ENCODE measurements at places on chromosomes 6 and 20.

DNA sequence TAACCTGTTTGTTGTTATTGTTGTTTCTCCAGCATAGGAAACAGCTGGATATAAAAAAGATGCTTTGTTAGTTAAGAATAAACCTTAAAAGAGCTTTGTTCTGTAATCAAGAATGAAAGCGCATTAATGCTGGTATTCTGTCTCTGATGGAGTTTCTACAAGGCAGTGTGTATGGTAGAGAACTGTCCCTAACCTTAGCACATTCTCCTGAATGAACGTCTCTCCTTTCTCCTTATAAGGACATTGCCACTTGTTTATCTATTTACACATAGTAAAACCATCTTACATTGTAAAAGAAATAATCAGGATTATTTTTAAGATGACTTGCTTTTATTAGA lies 33.8 kb upstream of the LCA5 start:
- DNase-seq = no peak

DNA sequence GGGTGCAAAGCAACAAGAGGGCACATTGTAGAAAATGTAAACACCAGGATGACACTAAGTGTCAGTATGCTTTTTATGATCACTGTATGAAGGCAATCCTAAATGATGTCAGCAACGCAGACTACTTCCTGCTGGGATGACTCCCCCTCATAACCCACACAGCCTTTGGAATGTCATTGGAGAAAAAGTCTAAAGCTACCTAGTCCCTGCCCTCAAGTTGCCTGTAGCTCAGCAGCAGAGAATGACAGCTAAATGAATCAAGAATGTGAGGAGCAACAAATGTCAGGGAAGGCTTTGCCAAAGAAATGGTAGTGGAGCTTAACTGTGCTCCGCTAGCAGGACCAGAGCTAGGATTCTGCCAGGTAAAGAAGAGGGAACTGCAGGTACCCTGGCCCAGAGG lies 555.6 kb downstream of the CD83 start:
- no peak for DNase-seq

GRCh38 chr6:72770959-72771358 lies 149.1 kb downstream of the KCNQ5 start:
- no peak for DNase-seq

DNA sequence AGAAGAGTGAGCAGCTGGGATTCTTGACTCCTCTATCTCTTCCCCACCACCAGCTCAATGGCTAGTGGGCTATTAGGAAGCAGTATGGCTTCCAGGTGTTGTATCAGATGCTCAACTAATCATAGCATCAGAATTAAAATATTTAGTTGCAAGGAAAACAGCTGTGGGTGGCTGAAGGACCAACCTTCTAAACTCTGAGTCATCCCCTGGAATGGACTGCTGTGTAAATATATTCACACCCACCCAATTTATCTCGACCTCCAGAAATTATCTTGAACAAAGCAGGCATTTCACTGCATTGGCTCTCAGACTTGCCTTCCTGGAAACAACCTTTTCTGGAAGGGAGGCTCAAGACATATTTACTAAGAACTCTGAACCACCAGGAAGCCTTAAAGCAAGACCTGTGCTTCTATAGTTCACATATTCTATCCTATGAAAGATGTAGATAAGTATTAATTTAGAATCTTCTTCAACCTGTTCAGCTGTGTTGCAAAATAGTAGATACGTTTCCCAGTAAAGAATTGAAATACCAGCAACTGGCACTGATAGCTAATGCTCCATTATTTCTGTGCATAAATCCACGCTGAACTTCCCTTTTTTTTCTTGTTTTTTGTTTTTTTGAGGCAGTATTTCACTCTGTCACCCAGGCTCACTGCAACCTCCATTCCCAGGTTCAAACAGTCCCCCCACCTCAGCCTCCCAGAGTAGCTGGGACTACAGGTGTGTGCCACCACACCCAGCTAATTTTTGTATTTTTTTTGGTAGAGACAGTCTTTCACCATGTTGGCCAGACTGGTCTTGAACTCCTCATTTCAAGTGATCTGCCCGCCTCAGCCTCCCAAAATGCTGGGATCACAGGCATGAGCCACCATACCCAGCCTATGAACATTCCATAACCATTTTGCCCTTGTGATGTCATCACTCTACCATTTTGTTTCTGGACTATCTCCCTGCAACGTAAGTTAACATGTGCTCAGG lies 56.9 kb upstream of the CD2AP start:
- DNase-seq = peak; percentile 9

DNA sequence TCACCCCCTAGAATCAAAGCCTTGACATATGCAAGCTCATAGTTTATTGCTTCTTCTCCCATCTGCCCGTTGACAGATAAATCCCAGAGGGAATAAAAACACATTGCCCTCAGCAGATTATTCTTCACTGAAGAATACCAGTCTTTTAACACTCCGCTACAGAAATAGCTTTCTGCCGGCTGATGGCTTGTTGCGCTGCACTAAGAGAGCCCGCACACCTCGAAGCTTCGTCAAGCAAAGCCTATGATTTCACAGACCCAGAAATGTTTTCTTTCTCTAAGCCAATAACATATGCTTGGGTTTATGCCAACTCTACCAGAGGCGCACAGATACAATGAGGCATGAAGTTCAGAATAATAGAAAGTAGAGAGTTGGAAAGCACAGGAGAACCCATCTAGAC lies 208.9 kb upstream of the FOXQ1 start:
- no peak for DNase-seq

DNA sequence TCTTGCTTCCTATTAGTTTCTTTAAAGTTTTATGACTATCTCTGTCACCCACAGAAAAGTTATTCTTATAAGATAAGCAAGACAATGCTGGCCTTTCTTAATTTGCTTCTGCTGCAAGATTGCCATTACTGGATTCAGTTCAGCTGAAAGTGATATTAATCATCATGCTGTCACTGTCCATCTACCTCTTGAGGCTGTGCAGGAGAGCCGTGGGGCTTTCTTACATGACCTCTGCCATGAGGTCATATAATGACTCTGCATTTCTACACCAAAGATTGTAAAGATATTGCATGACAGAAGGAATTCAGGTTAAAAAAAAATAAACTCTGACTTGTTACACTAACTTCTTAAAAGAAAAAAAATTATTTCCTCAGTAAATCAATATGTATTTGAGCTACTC lies 106.9 kb downstream of the TRDN start:
- DNase-seq = no peak

DNA sequence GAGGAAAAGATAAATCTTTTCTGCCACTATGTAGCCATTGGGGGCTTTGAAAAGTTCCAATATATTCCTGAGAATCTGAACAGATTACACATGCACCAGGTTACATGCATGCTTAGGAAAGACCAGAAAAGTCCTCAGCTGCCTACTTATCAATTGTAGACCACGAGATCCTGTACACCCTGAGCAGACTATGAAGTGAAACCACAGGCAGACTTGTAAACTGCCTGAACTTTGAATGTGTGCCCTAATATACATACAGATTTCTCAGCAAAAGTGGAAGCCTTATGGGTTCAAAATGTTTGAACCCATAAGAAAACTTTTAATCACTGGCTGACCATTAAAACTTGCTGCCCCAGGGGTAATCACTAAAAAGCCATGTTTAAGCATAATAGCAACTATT lies 273.5 kb upstream of the RUNX2 start:
- DNase-seq = no peak

DNA sequence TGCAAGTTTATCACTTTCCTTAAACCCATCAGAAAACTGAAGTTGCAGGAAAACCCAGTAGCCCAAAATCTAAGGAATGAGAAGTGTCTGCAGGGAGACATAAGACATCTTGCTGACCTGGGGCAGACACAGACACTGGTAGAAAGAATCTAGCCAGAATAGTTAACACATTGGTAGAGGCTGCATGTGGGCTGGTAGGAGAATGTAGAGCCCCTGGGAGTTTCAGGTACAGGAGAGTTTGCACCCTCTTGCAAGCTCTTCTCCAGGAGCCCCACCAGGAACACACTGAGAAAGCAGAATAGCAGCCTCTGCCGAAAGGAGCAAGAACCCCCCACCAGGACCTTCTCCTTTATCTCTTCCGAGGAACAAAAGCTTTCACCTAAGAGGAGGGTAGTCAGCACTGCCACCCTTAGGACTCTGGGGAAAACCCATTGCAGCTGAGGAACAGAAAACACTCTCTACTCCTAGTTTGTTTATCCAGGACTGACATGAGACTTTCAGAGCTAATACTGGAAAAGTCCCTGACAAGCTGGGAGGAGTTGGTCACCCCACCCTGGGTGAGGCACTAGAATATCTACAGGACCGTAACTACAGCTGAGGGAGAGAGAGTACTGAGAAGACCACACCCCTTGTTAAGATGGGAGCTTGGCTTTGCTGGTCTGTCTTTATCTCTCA lies 10.5 kb upstream of the OGFRL1 start:
- DNase-seq = no peak

DNA sequence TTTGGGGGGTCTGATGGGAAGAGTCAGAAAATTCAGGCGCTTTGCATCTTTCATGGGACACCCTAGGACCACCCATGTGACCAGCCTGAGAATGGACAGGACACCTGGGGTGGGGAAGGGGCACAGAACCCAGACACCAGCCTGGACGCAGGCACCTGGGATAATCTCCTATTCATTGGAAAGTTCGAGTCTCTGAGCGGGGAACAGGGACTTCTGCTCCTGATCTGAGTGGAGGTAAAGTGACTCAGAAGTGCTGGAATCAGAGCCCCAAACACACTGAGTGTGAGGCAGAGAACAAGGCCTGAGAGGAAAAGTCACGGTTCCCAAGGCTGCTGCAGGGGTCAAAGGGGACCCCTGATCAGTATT lies 1.4 kb downstream of the HLA-B start:
- no peak for DNase-seq

DNA sequence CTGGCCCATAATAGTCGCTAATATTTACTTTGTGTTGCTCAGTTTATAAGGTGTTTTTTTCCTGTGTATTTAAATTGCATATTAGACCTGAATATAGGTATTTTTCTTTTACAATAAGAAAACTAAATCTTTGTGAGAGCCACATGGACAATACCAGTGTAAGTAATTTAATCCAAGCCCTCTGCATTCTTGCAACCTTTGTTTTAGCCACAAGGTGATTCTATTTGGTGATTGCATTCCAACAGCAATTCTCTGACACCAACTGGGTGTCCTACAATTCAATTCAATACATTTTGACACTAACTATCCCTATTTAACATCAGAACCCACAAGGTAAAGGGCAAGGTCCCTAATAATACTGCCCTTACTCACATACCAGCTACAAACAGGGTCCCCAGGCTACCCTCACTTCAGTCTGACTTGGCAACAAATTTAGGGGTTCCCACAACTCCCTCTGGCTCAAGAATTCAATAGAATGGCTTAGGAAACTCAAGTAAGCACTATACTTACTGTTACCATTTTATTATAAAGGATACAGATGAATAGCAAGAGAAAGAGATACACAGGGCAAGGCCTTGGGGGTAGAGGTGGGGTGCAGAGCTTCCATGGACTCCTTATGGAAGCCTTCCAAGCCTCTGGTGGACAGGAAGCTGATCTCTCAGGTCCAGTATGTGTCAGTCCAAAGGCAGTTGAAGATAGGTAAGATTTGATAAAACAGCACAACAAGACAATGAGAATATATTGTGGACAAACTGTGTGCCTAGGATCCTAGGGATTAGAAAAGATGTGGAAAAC lies 169.3 kb downstream of the CD83 start:
- DNase-seq = no peak

DNA sequence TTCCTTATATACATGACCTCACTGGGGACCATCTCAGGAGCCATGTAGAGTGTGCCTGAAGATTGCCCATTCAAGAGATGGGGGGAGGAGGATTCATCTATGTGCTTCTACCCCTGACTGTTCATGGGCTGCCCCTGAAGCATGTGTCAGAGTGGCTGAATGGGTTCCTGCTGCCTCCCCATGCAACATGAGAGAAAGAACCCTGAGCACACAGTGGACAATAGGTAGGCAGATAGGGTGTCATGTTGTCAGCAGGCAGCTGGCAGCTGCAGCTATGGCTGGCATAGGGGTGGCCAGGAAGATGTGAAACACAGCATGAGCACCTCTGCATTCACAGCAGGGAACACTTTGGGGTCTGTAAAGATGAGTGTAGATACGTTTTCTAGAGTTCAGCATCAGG lies 208.4 kb upstream of the CNR1 start:
- DNase-seq = peak; percentile 75

DNA sequence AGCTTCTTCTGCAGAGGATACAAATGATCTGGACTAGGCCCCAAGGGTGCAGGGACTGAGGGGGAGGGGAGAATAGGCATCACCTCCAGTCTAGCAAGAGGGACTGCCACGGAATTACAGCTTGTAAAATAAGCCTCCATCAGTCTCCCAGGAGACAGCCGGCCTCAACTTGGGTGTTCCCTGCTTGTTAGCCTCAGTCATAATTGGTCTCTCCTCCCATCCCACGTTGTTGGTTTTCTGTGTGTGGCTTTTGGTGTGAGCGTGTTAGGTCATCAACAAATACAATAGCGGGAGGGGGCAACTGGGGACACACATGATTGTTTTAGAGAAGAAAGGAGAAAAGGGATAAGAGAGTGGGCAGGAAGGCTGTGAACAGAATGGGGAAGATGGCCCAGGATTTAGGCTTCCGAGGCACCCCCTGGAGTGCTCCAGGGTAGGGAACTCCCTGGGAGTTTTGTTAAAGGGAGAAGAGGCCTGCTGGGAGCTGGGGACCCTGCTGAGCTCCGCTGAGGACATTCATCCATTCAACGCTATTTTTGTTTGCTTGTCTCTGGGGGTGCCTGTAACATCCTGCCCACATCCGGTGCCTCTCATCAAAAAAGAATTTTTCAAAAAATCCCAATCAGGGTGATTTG lies 9.2 kb downstream of the FOXA2 start:
- DNase-seq = peak; percentile 99

- peak; percentile 29 for DNase-seq
Observed at GRCh38 chr6:13927203-13927602, 2.5 kb downstream of the RNF182 start.

DNA sequence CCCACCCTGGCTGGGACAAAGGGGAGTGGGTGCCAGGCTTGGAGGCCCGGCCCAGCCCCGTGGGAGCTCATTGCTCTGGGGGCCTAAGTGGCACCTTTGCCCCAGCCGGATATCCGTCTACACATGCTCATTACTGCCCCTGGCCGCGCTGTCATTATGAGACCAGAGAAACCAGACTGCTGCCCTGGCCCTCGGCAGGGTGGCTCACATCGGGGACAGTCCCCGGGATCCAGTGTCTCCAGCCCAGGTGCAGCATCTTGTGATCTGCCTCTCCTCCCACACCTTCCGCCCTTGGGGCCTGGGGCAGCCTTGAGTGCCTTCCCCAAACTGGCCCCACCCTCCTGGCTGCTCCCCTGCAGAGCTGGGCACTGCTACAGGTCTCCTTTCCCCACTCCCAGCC lies 4.9 kb downstream of the SRMS start:
- DNase-seq = no peak

DNA sequence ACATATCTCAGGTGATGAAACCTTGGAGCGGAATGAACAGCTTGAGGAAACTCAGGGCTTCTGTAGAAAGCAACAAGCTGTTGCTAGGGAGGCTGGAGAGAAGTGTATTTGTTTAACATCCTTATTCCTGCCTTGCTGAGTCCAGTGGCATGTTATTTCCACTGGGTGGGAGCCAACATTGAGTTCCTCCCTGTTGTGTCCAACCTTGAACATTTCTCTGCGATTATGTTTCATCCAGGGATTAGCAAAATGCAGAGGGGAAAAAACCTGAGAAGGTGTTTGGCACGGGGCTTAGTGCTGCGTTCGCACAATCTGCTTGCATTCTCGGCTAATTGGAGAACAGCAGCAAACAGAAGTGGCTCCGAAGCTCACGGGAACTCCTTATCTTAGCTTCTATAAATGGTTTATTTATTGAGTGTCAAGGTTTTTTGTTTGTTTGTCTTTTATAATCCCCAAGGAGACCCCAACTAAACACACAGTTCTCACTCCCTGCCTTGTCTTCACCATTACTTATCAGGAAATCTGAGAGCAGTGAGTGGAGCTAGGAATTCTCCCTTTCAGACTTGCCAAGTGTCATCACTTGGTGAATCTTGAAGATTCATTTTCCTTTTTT lies 412.8 kb downstream of the CDC5L start:
- no peak for DNase-seq
